ENCODE measurements at places on chromosomes 6 and 20. TPM values are rescaled to one million over a fixed set of nuclear protein-coding genes. Genes with fewer than 3 reads are reported as not detected.

- peaks cover 3% of the 10 kb centered on the region for H3K27me3 ChIP-seq
- H3K4me1 ChIP-seq, result no peaks in the 10 kb centered on the region
- no peak overlapping the region for H3K4me3 ChIP-seq
- no peak overlapping the region for H3K27ac ChIP-seq
Observed at GRCh38 chr6:16911088-16911487, 149.8 kb upstream of the ATXN1 start.

GRCh38 chr20:51074062-51074461, 51.2 kb upstream of the KCNG1 start:
- H3K27me3 ChIP-seq, result no peaks in the 10 kb centered on the region
- H3K4me1 ChIP-seq, result peaks cover 7% of the 10 kb centered on the region
- no peak overlapping the region for H3K4me3 ChIP-seq
- H3K27ac ChIP-seq, result no peak overlapping the region

DNA sequence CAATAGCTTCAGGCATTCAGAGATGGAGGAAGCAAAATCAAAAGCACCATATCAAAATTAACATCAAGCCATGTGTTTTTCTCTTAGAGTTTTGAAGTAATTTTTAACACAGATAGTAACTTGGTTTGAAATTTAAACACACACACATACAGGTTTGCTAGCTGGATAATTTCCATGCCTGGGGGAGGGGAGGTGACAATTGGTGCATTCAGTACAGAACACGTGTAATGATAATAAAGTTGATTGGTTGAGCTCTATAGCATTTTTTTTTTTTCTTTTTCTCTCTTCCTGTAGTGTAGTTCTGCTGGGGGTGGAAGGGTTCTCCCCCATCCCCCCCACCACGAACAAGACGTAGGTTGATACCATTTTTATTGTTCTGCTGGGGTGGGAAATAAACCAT, 564.8 kb downstream of the LMBRD1 start:
- H3K27ac ChIP-seq, result no peak overlapping the region
- peaks cover 26% of the 10 kb centered on the region for H3K27me3 ChIP-seq
- DNase-seq, result no peak
- no peaks in the 10 kb centered on the region for H3K4me1 ChIP-seq
- H3K4me3 ChIP-seq, result no peak overlapping the region
- no peaks in the 10 kb centered on the region for H3K36me3 ChIP-seq

VIP gene
- not detected for total RNA-seq

All from mesothelial cell of epicardium (in vitro differentiated cells).